ENCODE measurements at places on chromosomes 16 and 17. TPM values are rescaled to one million over a fixed set of nuclear protein-coding genes. Genes with fewer than 3 reads are reported as not detected.

DNA sequence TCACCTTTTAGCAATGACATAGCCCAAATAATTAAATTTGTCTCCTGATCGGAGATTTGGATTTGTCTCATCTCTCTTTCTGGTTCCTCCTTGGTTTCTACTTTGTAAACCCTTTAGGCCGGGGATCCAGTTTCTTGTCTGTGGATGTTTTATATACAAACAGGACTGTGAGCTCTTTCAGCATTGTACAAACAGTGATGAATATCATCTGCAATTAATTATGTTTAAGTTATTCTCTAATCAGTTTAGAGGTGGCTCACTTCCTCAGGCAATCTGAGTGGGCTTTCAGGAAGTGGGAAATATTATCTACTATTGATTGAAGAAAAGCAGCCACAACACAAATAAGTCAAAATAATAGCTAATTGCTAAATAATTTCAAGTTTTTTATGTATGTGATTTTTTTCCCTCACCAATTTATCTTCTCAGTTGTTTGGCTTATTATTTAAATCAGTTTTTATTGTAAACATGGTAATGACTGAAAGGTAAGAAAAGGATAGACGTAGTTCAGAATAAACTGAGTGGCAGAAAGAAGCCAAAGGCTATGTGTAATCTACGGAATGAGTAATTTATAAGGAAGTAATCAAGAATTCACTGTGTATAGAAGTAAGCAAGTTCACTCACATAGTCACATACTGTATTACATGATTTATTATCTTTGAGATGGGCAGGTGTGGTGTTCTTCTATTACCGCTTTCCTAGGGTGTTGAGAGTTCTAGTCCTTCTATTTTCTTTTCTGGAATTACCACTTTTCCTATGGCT, 3.4 kb upstream of the ABCC11 start:
- no peak overlapping the region for H3K4me3 ChIP-seq
- H3K27me3 ChIP-seq = no peaks in the 10 kb centered on the region
- peak overlapping the region; percentile 56 for H3K27ac ChIP-seq
- peaks cover 17% of the 10 kb centered on the region for H3K36me3 ChIP-seq

- no peaks in the 10 kb centered on the region for H3K36me3 ChIP-seq
- H3K4me3 ChIP-seq = no peak overlapping the region
- peaks cover 69% of the 10 kb centered on the region for H3K27me3 ChIP-seq
- H3K27ac ChIP-seq = no peak overlapping the region
Observed at GRCh38 chr17:79483842-79484241, 127.0 kb downstream of the RBFOX3 start.

DNA sequence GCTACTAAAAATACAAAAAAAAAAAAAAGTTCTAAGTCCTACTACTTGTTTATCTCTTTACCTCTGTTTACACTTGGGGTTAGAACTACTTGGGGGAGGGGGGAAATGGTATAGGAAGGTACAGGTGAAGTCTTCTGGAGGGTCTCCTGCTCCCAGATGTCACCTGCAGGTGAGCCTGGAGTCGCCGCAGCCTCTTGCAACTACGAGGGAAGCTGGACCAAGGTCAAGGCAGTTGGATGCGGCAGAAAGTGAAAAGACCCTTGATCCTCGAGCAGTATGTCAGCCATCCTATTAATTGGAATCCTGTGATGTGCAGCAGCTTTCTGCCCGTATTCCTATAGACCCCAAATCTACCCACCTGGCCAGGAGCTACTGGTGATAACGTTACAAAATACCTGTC, 33.0 kb downstream of the HAPSTR1 start:
- peak overlapping the region; percentile 92 for H3K27ac ChIP-seq
- H3K27me3 ChIP-seq = no peaks in the 10 kb centered on the region

GRCh38 chr16:85554889-85555718, 58.0 kb upstream of the GSE1 start:
- H3K27ac ChIP-seq = peak overlapping the region; percentile 99
- H3K36me3 ChIP-seq = no peaks in the 10 kb centered on the region
- peak overlapping the region; percentile 96 for H3K4me3 ChIP-seq
- peaks cover 31% of the 10 kb centered on the region for H3K4me1 ChIP-seq

DNA sequence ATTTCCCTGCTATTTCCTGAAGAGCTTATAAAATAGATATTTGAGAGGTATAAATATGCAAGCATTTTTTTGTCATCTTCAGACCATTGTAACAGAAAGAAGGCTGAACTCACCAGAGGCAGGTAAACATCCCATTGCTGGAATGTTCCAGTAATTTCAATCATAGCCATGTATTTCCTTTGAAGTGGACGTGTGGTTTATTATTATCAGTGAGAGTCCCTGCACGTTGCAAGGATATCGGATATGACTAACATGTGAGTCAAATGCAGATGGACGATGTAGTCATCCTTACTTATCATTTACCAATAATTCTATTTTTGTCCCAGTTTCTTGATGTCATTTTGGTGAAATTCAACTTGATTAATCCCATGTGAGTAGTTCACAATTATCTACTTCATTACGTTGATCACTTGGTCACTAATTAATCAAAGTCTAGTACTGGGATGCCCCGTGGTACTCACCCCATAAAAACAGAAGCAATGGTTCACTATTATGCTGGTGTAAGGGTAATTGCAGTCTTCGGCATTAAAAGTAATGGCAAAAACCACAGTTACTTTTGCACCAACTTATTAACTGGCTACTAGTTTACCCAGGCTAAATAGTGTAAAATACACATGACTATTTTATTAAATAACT, 89.5 kb downstream of the VAT1L start:
- no peaks in the 10 kb centered on the region for H3K4me1 ChIP-seq
- no peak overlapping the region for H3K27ac ChIP-seq
- no peaks in the 10 kb centered on the region for H3K27me3 ChIP-seq

- H3K4me1 ChIP-seq = peaks cover 46% of the 10 kb centered on the region
- peak; percentile 57 for DNase-seq
- H3K36me3 ChIP-seq = no peaks in the 10 kb centered on the region
- H3K27me3 ChIP-seq = no peaks in the 10 kb centered on the region
Observed at GRCh38 chr16:9090101-9090959, 1.1 kb upstream of the HAPSTR1 start.

GRCh38 chr17:76597156-76598003, 11.7 kb upstream of the ST6GALNAC2 start:
- no peak for DNase-seq
- no peaks in the 10 kb centered on the region for H3K4me1 ChIP-seq
- H3K36me3 ChIP-seq = no peaks in the 10 kb centered on the region
- H3K27ac ChIP-seq = no peak overlapping the region

SPATA32 gene
- 0.31 TPM for polyA plus RNA-seq

ANKRD40CL gene
- not detected for polyA plus RNA-seq

PHAF1 gene
- polyA plus RNA-seq = 8.8 TPM

- H3K27ac ChIP-seq = no peak overlapping the region
- DNase-seq = peak; percentile 32
- peak overlapping the region; percentile 65 for H3K4me3 ChIP-seq
- peaks cover 48% of the 10 kb centered on the region for H3K4me1 ChIP-seq
- no peaks in the 10 kb centered on the region for H3K27me3 ChIP-seq
Observed at GRCh38 chr17:32558326-32558955, 71.6 kb downstream of the CDK5R1 start.

GRCh38 chr17:79049821-79050220, 24.8 kb upstream of the ENGASE start:
- H3K27ac ChIP-seq = no peak overlapping the region
- H3K36me3 ChIP-seq = peaks cover 18% of the 10 kb centered on the region
- peaks cover 66% of the 10 kb centered on the region for H3K27me3 ChIP-seq
- no peaks in the 10 kb centered on the region for H3K4me1 ChIP-seq
- DNase-seq = no peak

GRCh38 chr16:31440516-31441184, 1.9 kb downstream of the ZNF843 start:
- peak overlapping the region; percentile 44 for H3K4me3 ChIP-seq
- H3K4me1 ChIP-seq = peaks cover 22% of the 10 kb centered on the region

STH gene
- polyA plus RNA-seq = not detected

GRCh38 chr16:1902547-1903219, 15.5 kb downstream of the HS3ST6 start:
- no peak overlapping the region for H3K4me3 ChIP-seq
- no peaks in the 10 kb centered on the region for H3K4me1 ChIP-seq
- no peaks in the 10 kb centered on the region for H3K36me3 ChIP-seq
- peaks cover 6% of the 10 kb centered on the region for H3K27me3 ChIP-seq
- H3K27ac ChIP-seq = no peak overlapping the region
- no peak for DNase-seq

- H3K4me3 ChIP-seq = no peak overlapping the region
- no peak for DNase-seq
- no peak overlapping the region for H3K27ac ChIP-seq
- peaks cover 16% of the 10 kb centered on the region for H3K27me3 ChIP-seq
Observed at GRCh38 chr16:49596648-49597291, 223.2 kb downstream of the C16orf78 start.

- H3K4me3 ChIP-seq = no peak overlapping the region
- H3K27ac ChIP-seq = no peak overlapping the region
- DNase-seq = no peak
- no peaks in the 10 kb centered on the region for H3K36me3 ChIP-seq
Observed at GRCh38 chr16:54443352-54443751, 156.8 kb upstream of the IRX3 start.

GRCh38 chr16:1460602-1461138, 14.2 kb downstream of the CLCN7 start:
- H3K4me1 ChIP-seq = peaks cover 43% of the 10 kb centered on the region
- DNase-seq = no peak
- H3K27me3 ChIP-seq = no peaks in the 10 kb centered on the region
- H3K36me3 ChIP-seq = no peaks in the 10 kb centered on the region
- H3K4me3 ChIP-seq = no peak overlapping the region
- H3K27ac ChIP-seq = peak overlapping the region; percentile 100

- no peak overlapping the region for H3K4me3 ChIP-seq
- H3K4me1 ChIP-seq = no peaks in the 10 kb centered on the region
- no peak overlapping the region for H3K27ac ChIP-seq
- H3K27me3 ChIP-seq = no peaks in the 10 kb centered on the region
- DNase-seq = no peak
Observed at GRCh38 chr16:72740347-72740746, 307.6 kb downstream of the ZFHX3 start.

TP53TG3 gene
- not detected for polyA plus RNA-seq

- DNase-seq = no peak
- peaks cover 39% of the 10 kb centered on the region for H3K27me3 ChIP-seq
- no peaks in the 10 kb centered on the region for H3K4me1 ChIP-seq
- H3K27ac ChIP-seq = no peak overlapping the region
- no peaks in the 10 kb centered on the region for H3K36me3 ChIP-seq
Observed at GRCh38 chr17:8029121-8029520, 9.7 kb upstream of the ALOX15B start.

DNA sequence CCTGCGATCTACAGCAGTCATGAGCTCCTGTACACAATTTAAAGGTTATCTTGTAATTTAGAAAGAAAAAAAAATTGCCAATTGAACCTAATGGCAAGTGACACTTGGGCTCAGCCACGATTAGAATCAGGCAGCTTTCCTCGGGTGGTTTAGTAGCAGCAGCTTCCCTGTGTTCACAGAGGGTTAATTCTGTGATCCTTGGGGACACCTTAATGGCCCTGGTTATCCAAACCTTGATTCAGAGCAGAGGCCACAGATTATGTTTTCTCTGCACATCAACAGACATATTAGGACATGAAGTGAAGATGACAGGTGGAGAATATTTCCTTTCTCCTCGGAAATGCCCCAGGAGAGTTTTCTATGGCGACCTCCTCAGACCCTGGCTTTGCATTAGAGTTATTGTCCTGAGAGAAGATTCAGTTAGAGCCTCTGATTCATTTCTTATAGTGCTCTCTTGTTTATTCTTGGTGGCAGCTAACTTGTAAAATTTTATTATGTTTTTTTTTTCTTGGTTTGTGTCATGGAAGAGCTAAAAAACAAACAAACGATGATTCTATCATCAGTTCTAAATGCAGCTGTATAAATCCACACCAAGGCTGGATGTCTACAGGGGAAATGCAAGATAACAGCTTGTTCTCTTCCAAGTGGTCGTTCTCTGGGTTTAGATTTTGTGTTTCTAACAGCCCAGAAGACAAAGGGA, 351.2 kb upstream of the DYNLRB2 start:
- peaks cover 12% of the 10 kb centered on the region for H3K27me3 ChIP-seq
- no peaks in the 10 kb centered on the region for H3K4me1 ChIP-seq
- no peaks in the 10 kb centered on the region for H3K36me3 ChIP-seq
- no peak for DNase-seq
- H3K4me3 ChIP-seq = no peak overlapping the region
- H3K27ac ChIP-seq = no peak overlapping the region

GRCh38 chr17:15273141-15273793, 8.1 kb upstream of the PMP22 start:
- H3K27ac ChIP-seq = no peak overlapping the region
- no peaks in the 10 kb centered on the region for H3K36me3 ChIP-seq
- no peak for DNase-seq
- no peak overlapping the region for H3K4me3 ChIP-seq
- no peaks in the 10 kb centered on the region for H3K4me1 ChIP-seq

DNA sequence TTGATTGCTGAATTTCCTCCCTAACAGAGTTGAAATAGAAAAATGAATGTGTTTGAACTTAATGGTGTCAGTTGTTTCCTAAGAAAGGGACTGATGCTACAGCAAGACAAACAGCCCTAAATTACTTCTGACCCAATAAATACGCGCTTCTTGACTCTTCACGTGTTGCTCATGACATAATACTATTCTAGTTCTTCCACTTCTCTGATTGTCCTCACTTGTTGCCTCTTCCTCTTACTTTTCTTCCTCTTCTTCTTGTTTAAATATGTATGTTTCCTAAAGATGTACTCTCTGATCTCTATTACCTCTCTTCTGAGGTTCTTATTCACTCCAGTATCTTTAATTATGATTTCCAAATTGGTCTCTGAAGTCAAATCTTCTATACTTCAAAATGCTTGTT, 32.4 kb downstream of the RNF43 start:
- H3K4me3 ChIP-seq = no peak overlapping the region
- DNase-seq = no peak
- H3K36me3 ChIP-seq = no peaks in the 10 kb centered on the region
- no peak overlapping the region for H3K27ac ChIP-seq

FKBP10 gene
- polyA plus RNA-seq = not detected

- no peak overlapping the region for H3K27ac ChIP-seq
- H3K4me1 ChIP-seq = peaks cover 24% of the 10 kb centered on the region
- peaks cover 54% of the 10 kb centered on the region for H3K27me3 ChIP-seq
- DNase-seq = no peak
- no peaks in the 10 kb centered on the region for H3K36me3 ChIP-seq
Observed at GRCh38 chr17:48025904-48026501, 11.6 kb downstream of the COPZ2 start.

CD300E gene
- polyA plus RNA-seq = not detected
